ENCODE measurements at places on chromosomes 13 and 19.

- DNase-seq, result peak; percentile 47
Observed at GRCh38 chr13:99796175-99796819, 175.3 kb downstream of the ZIC5 start.

DNA sequence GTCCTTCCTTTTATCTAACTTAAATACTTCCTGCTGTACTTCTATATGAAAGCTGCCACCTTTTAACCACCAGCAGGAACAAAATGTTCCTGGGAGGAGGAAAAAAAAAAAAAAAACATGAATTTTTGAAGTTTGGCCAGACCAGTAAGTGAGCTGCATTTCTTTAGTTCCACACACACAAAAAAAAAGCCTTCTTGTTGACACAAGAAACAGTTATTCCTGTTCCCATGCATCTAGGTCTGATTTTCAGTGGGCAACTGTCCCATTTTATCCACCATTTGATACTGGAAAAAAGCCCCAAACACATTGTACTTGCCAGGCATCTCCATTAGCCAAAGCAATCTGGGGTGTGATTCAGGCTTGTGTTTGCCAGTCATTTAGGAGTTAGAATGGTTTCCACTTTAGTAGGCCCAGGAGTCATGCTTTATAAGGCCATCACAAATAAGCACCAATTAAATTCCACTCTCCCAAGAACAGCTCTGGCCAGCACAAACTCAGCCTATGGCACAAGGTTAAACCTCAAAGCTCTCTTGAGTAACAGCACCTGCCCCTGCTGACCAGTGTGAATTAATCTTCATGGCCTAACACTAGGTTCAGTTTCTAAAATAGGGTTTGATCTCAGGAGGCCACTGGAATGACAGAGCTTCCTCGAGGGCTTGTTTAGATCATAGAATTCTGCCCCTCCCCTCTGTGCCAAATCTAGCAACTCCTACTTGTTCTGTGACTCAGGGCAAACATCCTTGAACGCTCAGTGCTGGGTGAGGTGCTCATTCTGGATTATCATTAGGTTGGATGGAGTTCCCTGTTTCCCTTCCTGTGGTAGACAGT lies 67.1 kb downstream of the NUFIP1 start:
- DNase-seq, result peak; percentile 82

DNA sequence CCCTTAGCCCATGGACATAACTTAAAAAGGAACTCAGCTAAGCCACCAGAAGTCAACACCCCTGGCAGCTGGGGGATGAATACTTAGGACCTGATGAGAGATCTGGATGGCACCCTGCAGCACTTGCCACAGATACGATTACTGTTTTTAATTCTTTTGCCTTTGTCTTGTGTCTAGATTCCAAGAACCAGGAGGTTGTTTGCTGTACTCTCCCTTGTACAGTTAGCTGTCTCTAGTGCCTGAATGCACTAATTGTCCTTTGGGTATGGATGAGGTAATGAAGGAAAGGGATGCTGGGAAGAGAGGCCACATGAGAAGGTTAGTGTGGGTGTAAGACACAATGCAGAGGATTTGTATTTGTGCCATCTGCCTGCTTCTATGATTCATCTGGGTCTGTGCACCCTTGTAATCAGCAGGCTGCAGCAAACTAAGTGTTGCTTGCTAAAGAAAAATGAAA lies 385.8 kb downstream of the KCNRG start:
- peak; percentile 87 for DNase-seq

DNA sequence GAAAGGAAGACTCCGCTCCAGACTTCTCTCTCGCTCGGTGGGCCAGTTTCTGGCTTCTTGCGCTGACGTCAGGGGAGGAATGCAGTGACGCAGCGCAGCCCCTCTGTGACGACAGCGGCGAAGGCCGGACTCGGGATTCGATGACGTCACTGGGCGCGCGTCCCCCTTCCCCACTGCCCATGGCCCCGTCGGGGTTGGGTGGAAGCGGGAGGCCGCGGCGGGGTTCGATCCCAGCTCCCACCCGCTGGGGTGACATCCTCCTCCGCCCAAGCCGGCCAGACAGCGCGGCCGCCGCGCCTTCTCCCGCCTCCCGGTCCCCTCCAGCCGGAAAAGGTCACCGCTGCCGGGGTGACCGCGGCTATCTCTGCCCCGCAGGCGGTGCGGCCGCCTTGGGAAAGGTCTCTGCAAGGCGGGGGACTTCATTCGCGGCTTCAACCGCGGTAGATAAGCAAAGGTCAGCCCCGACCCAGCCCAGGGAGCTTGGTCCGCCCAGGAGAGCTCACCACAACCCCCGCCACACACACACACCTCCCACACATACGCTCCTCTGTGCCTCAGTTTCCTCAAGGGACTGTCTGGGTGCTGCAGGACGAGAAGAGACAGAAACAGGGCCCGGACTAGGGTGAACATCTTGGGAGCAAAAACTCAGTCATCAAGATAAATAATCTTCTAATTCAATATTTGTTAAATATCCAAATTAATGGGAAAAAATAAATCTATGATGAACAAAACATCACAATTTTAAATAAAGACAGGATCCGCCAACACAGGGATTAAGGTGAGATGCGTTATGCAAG lies 844 bp upstream of the RFX1 start:
- no peak for DNase-seq

DNA sequence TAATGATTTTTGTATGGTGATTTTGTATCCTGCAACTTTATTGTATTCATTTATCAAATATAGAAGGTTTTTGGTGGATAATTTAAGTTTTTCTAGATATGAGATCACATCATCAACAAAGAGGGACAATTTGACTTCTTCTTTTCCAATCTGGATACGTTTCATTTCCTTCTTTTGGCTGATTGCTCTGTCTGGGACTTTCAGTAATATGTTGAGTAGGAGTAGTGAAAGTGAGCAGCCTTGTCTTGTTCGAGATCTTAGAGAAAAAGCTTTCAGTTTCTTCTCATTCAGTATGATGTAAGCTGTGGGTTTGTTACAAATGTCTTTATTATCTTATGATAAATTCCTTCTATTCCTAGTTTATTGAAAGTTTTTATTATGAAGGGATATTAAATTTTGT lies 352.0 kb upstream of the DACH1 start:
- no peak for DNase-seq

- DNase-seq, result no peak
Observed at GRCh38 chr19:17601683-17602082, 46.2 kb downstream of the COLGALT1 start.

Measured in fibroblast of skin of right quadriceps (primary cell).